ENCODE measurements at places on chromosomes 11 and 22.
A peak's percentile ranks its signal among the peaks of the same experiment; 100 is the strongest.

DNA sequence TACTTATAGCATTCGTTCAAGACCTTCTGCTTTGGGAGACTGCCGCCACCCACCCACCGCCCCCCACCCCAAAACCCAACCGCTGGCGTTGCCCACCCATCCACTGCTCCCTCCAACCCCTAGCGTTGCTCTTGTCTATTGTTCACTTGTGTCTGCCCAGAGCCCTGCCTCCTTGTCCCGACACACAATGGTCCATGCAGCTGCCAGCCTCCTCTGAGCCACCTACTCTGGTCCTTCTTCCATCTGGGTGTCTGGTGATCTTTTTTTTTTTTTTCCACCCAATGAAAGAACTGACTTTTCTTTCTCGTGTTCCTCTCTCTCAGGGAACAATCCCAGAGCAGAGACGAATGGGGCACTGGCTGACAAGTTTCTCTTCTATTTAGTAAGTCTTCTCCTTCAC is 256.0 kb upstream of the SESN3 start:
- DNase-seq: no peak

DNA sequence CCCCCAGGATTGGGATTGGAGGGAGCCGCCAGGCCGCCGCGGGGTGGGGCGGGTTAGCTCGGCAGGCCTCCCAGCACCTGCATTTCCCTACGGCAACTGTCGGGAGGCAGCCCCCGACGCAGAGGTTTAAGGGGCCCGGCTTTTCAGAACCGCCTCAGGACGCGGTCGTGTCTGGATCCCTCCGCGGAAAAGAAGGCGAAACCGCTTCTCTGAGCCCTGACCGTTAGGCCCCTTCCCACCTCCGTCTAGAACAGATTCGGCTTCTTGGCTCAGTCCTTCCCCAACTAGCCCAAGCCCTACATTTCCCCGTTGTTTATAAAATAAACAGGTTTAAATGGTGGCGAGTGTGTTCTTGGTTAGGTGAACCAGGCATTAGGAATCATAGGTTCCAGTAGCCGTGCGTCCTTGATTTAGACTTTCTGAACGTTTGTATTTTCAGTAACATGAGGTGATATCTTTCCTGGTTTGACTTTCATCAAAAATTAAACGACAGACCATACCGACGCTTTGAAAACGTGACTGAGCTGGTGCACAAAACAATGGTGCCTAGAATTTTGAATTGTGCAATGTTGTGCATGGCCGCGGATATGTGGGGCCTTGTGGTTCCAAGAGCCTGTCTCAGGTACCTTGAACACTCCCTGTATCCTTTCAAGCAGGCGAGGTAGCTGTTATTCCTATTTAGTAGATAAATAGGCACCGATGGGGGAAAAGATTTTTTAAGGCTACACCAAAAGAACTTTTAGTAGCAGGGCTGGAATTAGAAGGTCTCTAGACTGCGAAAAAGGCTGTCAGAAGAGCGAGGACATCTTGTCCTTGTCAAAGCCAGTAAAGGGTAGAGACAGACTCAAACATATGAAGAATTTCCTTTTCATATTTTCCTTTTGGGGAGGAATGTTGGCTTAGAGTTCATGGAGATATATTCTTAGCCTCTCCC is 1.2 kb upstream of the HSPA8 start:
- DNase-seq: peak; percentile 54

DNA sequence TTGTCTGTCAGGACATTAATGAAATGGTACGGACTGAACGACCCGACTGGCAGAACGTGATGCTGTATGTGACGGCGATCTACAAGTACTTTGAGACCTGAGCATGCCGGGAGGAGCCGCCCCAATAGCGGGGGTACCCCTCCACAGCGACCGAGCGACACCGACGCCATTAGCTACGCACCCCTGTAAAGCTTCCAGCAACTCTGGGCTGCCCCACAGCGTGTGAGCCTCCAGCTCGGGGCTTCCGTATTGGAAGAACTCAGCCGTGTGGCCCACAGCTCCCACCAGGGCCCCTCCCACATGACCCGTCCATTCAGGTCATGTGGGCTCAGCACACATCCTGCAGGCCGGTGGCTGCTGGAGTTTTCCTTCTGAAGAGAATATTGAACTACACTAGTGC is 12.9 kb upstream of the ADORA2A start:
- DNase-seq: no peak

DNA sequence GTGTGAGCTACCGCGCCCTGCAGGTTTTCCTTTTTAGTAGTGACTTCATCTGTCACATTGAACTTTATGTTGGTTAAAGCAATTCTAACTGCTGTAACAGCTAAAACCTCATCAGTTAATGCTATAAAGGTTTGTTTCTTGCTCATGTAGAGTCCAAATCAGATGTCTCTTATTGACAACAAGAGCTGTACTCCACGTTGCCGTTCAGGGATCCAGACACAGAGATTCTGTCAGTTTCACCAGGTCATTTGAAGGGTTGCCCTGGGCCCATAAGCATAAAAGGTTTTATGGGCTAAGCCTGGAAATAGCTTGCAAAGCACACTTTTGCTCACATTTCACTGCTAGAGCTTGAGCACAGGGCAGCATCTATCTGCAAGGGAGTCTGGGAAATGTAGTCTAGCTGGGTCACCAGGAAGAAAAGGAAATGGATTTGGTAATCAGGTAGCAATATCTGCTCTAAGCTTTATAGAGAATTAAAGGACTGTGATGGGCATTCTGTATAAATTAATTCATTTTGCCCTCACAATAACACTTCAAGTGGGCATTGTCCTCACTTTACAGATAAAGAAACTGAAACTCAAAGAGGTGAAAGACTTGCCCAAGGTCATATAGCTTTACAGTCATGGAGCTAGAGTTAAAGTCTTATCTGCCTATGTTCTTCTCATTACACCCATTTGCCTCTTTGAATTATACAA is 25.2 kb upstream of the PTPRJ start:
- no peak for DNase-seq

GRCh38 chr11:12598330-12599256 is 75.6 kb upstream of the TEAD1 start:
- DNase-seq: no peak

GRCh38 chr11:2674658-2675131 is 25.1 kb downstream of the KCNQ1OT1 start:
- DNase-seq: peak; percentile 90

DNA sequence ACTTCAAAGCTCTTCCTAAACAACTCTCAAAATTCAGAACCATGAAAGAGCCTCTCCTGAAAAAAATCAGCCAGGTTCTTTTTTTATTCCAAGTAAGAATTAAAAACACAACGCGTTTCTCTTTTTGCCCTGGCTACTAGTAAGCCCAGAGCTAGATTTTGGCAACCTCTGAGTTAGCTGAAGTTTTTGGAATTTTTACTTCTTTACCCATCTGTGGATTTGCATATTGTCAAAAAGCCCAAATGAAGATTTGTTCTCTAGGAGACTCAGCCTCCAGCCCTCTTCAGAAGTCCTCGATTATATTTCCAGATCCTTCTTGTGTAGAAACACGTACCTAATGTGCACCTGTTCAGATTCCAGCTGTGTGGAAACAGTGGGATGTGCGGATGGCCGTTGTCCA is 517.9 kb downstream of the TBC1D22A start:
- no peak for DNase-seq

- DNase-seq: no peak
Observed at GRCh38 chr11:124727474-124727873, 12.3 kb upstream of the NRGN start.

DNA sequence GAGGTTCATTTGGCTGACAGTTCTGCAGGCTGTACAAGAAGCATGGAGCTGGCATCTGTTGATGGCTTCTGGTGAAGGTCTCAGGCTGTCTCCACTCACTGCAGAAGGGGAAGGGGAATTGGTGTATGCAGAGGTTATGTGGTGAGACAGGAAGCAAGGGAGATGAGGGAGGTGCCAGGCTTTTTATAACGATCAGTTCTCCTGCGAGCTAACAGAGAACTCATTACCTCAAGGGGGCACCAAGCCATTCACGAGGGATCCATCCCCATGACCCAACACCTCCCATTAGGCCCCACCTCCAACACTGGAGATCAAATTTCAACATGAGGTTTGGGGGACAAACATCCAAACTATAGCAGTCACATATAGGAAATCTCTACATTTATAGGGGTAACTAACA is 38.7 kb upstream of the E2F8 start:
- no peak for DNase-seq

GRCh38 chr11:111826322-111826950 is 44.9 kb downstream of the ALG9 start:
- DNase-seq: no peak

DNA sequence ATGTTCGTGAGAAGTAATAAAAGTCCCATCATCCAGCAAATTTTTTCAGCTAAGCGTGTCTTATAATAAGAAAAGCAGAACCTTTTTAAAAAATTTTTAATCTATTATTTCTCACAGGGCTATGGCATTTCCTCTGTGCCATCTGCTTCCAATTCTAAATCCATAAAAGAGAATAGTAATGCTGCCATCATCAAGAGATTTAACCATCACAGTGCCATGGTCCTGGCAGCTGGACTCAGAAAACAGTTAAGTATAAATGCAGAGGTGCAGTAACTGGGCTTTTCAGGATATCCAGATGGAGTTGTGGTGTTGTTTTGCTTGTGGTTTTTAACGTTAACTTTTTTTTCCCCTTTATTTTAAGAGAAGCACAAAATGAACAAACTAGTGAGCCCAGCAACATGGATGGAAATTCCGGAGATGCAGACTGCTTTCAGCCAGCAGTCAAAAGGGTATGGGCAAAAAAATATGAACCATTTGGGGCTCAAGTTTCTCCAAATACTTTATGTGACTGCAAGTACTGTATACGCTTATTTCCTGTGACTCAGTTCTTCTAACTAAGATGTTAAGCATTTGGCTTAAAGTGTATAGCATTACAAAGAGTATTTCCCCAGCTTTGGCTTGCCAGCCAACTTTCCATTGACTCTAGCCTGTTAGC is 25.2 kb downstream of the GTF2H1 start:
- no peak for DNase-seq

DNA sequence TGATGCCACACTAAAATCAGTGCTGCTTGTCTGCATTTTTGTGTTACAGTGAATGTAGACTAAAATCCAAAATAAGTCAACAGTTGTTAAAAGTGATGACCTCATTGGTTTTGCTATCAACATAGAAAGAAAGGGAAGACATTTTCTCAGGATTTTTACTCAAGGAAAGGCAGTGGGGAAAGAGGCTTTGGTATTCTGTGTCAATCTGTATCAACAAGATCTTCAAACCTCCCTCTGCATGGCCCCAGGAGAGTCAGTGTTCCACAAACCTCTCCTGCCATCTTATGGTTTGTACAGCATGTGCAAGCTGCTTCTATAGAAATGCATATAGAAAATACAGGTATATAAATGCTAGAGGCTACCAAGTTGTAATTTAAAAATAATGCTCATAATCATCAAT is 13.8 kb upstream of the OR51M1 start:
- no peak for DNase-seq

DNA sequence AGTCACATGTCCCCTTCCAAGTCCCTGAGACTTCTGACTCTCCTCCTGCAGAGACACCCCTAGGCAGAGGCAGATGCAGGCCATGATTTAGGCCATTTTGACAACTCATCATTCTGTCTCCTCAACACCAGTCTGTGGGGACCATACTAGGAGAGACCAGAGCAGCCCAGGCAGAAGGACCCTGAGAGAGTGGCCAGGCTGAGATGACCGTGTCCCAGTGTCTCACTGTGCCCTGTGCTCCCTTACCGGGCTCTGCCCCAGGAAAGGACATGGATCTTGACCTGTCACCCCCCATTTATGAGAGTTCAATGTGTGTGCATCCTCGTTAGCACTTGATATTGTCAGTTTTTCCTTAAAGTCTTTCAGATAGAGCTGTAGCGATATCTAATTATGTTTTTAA is 52.4 kb upstream of the IGLL5 start:
- DNase-seq: no peak

- no peak for DNase-seq
Observed at GRCh38 chr11:11043721-11044120, 185.9 kb upstream of the ZBED5 start.

DNA sequence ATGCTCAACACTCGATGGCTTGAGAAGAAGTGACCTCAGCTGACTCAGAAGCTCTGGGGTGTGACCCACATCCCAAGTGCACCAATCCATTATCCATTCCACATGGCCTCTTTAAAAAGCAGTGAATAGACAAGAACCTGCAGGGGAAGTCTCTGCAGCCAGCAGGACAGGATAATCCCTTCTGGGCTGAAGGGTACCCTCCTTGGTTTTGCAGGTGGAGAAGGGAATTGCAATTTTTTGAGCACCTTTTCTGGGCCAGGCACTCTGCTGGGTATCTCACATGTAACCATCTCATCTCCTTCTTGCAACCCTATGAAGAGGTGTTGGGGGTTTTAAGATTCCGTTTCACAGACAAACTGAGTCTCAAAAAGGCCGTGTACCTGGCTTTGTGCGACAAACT is 76.6 kb downstream of the MYO18B start:
- DNase-seq: no peak

- no peak for DNase-seq
Observed at GRCh38 chr11:134762248-134763029, 350.4 kb upstream of the B3GAT1 start.

GRCh38 chr22:37145180-37146050 is 4.3 kb downstream of the IL2RB start:
- DNase-seq: no peak

DNA sequence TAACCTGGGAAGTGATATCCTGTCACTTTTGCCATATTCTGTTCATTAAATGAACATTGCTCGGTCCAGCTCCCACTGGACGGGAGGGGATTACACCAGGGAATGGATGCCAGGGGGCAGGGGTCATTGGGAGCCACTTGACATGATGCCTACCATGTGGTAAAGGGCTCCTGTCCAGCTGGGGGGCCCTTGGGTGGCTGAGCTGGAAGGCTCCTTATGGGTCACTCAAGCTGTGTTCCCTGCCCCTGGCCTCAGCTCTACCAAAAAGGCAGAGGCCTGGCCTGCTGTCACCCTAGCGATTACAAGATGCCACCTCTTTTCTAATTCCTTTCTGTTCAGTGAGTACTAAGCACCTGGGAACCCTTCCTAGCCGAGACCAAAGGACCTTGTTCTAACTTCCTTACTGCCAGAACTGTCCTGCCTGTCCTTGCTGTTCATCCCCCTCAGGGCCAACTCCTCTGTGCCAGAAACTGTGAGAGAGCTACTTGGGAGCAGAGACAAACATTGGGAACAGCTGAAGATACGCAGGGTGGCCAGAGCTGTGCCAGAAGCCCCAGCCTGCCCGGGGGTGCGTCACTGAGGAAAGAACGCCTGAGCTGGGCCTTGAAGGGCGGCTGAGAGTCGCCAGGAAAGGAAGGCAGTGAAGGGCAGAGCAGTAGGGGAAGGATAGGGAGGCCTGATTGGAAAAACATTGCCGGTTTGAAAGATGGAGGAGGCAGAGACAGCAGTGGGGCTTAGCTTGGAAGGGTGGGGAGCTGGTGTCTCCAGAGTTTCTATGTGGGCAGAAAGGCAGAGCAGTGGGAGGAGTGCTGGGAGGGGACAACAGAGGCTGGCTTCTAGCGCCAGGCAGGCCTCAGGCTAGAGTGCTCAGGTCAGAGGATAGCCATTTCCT is 12.7 kb upstream of the UVRAG start:
- peak; percentile 88 for DNase-seq
